ENCODE measurements at places on chromosomes 3 and 15. TPM values are rescaled to one million over a fixed set of nuclear protein-coding genes. Genes with fewer than 3 reads are reported as not detected.

CHRM5 gene
- 0.15 TPM for total RNA-seq

SKOR1 gene
- total RNA-seq = under 0.01 TPM

C2CD4A gene
- not detected for total RNA-seq

MUSTN1 gene
- not detected for total RNA-seq

MESP1 gene
- total RNA-seq = 0.15 TPM

CLDN18 gene
- total RNA-seq = not detected

ATP10A gene
- total RNA-seq = 4.4 TPM

WDR93 gene
- not detected for total RNA-seq

SAXO2 gene
- total RNA-seq = 0.98 TPM

SYNM gene
- total RNA-seq = 2.4 TPM

NUP210 gene
- total RNA-seq = not detected

SPINT1 gene
- not detected for total RNA-seq

MESP2 gene
- 1.6 TPM for total RNA-seq

TMEM40 gene
- total RNA-seq = not detected

FANCD2OS gene
- total RNA-seq = not detected

SHC4 gene
- 4.1 TPM for total RNA-seq

ALS2CL gene
- total RNA-seq = 1.9 TPM

KIAA1143 gene
- 14.4 TPM for total RNA-seq

SH2D7 gene
- total RNA-seq = not detected

RPP25 gene
- 4.4 TPM for total RNA-seq

GFM1 gene
- total RNA-seq = 34.9 TPM

ZCWPW2 gene
- 0.82 TPM for total RNA-seq

ECT2 gene
- total RNA-seq = 9.5 TPM

ADCY5 gene
- total RNA-seq = 0.23 TPM

ADGRG7 gene
- total RNA-seq = 0.12 TPM

SLC35A5 gene
- total RNA-seq = 18.0 TPM

ANKUB1 gene
- not detected for total RNA-seq

ALPK3 gene
- total RNA-seq = 0.12 TPM

KLHL6 gene
- total RNA-seq = not detected

MOBP gene
- not detected for total RNA-seq

GPR62 gene
- total RNA-seq = not detected

ROBO1 gene
- total RNA-seq = 71.7 TPM

SNRK gene
- total RNA-seq = 11.8 TPM

CCDC191 gene
- total RNA-seq = 1.4 TPM

ISG20 gene
- total RNA-seq = 3.2 TPM

NOX5 gene
- total RNA-seq = 0.12 TPM

All from smooth muscle cell of the coronary artery (primary cell).